ENCODE measurements at places on chromosomes 7 and 10.

DNA sequence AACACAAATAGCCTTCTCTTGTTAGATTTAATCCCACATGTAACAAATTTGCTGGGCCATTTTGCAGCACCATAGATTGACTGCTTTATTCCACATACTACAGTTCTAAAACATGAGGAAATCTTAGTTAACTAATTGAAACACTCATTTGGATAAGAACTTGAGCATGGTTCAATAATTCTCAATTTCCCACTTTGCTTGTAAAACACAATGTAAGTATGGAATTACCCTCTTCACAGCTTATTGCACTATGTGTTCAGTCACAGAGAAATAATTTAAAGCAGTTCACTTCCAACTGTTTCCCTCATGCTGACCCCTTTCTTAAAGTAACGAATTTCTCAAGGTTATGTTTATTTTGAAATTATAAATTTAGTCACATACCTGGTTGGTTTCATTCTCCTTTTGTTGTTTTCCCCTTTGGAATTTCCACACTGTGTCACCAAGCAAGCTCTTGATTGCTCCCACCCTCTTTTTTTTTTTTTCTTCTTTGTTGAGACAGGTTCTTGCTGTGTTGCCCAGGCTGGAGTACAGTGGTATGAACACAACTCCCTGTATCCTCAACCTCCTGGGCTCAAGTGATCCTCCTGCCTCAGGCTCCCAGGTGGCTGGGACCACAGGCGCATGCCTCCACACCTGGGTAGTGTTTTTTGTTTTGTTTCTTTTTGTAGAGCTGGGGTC is 425.4 kb downstream of the EXOC4 start:
- no peak overlapping the region for H3K4me3 ChIP-seq
- no peaks in the 10 kb centered on the region for H3K27me3 ChIP-seq
- no peak overlapping the region for H3K27ac ChIP-seq
- no peak for DNase-seq
- no peaks in the 10 kb centered on the region for H3K4me1 ChIP-seq
- peaks cover 6% of the 10 kb centered on the region for H3K36me3 ChIP-seq

DNA sequence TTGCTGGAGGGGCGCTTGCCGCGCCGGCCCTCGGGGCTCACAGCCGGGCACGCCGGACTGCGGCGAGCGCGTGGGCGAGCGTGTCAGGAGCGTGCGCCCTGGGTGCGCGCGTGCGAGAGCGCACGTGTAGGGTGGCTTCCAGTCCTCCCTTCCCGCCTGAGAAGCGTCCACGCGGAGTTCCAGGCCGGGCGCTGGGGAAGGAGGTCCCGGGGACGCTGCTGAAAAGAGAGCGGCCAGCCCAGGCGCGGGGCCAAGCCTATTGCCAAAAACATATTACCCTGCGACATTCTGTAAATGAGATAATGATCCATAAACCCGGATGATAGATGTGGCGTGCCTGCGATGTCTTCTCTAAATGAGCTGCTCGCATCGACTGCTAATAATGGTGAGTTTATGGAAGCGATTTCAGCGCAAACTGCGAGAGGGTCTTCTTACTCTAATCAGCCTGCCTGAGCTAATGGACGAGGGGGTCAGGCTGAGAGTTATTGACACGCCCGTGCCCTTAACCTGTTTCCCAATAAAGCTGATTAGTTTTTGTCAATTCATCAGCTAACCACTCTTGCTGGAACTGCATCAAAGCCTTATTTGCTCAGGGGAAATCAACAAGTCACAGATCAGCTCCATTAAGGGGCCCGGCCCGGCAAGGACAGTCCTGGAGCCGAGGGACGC is 8.0 kb upstream of the MNX1 start:
- H3K4me3 ChIP-seq: no peak overlapping the region
- DNase-seq: no peak
- peaks cover 62% of the 10 kb centered on the region for H3K27me3 ChIP-seq
- H3K27ac ChIP-seq: no peak overlapping the region
- no peaks in the 10 kb centered on the region for H3K36me3 ChIP-seq

DNA sequence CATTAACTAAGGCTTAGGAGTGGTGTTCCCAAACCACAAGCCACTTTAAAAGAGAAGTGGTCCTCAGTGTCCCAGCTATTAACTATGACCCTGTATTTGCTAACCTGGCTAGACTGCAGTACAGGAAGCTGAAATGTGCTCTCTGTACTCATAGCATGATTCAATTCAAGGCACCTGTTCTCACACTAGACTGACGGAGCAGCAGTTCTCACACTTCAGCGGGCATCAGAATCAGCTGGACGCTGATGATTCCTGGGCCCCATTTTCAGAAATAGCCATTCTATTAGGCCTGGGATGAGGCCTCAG is 24.5 kb upstream of the MSRB2 start:
- no peak for DNase-seq
- H3K27ac ChIP-seq: no peak overlapping the region
- no peaks in the 10 kb centered on the region for H3K4me1 ChIP-seq
- no peak overlapping the region for H3K4me3 ChIP-seq

- DNase-seq: no peak
- peaks cover 20% of the 10 kb centered on the region for H3K27me3 ChIP-seq
- H3K27ac ChIP-seq: no peak overlapping the region
- no peaks in the 10 kb centered on the region for H3K36me3 ChIP-seq
- no peak overlapping the region for H3K4me3 ChIP-seq
Observed at GRCh38 chr10:3009341-3009740, 58.0 kb upstream of the PFKP start.

DNA sequence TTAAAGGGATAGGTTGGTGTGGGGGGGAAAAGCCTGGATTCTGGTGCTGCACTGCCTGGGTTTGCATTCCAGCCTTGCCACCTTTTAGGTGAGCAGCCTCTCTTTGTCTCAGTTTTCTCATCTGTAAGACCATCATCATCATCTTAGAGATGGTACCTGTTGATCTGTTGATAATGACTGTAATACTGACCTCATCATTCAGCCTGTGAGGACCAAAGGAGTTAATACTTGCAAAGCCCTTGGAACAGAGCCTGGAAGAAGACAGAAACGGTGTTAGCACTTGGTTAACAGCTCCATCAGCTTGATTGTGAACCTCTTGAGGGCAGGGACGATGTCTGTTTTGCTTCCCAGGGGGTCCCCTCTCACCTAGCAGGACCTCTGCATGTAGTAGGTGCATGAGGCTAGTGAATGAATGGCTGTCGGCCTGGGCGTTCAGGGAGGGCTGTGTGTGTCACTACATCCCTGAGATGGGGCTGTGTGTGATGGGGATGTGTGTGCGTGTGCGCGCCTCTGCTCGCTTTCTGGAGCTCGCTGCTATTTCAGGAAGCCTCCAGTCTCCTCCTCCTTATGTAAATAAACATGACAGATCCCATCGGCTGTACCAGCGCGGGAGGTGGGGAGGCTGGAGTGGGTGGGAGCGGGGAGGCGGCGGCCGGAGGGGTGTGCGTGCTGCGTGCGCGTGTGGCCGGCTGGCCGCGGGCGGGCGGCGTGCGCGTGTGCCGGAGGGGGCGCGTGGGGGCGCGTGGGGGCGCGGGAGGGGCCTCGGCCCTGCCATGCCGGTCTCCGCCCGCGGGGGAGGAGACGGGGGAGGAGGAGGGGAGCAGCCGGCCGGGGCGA is 61.2 kb downstream of the NEURL1 start:
- no peaks in the 10 kb centered on the region for H3K36me3 ChIP-seq
- peak overlapping the region; percentile 71 for H3K4me3 ChIP-seq
- peaks cover 4% of the 10 kb centered on the region for H3K4me1 ChIP-seq

GRCh38 chr7:12257582-12257981 is 46.5 kb downstream of the TMEM106B start:
- H3K4me3 ChIP-seq: no peak overlapping the region
- no peaks in the 10 kb centered on the region for H3K4me1 ChIP-seq
- no peaks in the 10 kb centered on the region for H3K27me3 ChIP-seq
- no peak for DNase-seq
- H3K27ac ChIP-seq: no peak overlapping the region
- no peaks in the 10 kb centered on the region for H3K36me3 ChIP-seq
